ENCODE measurements at places on chromosomes 3 and 15. TPM values are rescaled to one million over a fixed set of nuclear protein-coding genes. Genes with fewer than 3 reads are reported as not detected.

The GOLGA6L9 gene
- total RNA-seq = 8.1 TPM

The ARGFX gene
- not detected for total RNA-seq

The CKMT1A gene
- 1.7 TPM for total RNA-seq

The ANKRD28 gene
- 52.1 TPM for total RNA-seq

The GHSR gene
- total RNA-seq = not detected

The GOLGA8N gene
- 1.4 TPM for total RNA-seq

The CCR2 gene
- total RNA-seq = not detected
